CD4-positive, alpha-beta T cell treated with Interleukin-6 at 100 ng/mL for 8 hours (primary cell): ENCODE measurements at places on chromosomes 5 and 9.

GRCh38 chr5:35488791-35489190, 128.9 kb upstream of the SPEF2 start:
- no peak for DNase-seq

- no peak for DNase-seq
Observed at GRCh38 chr9:109742776-109743348, 37.1 kb upstream of the PALM2AKAP2 start.

- no peak for DNase-seq
Observed at GRCh38 chr5:71810023-71810422, 90.9 kb downstream of the CARTPT start.

DNA sequence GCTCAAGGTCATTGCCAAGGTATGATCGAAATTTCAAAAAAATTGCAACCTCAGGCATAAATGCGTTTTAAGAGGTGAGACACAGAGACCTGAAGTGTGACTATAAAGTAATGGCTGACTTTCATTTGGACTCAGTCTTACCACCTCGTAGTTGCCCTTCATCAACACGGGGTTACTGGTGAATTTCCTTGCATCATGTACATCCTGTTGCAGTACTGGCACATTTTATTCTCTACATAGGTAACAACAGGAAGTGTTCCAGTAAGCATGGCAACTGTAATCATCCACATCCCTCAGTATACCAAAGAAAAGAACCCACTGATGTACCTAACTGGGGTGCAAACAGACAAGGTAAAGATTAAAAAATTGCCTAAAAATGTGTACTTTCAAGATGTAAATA, 29.3 kb downstream of the MOCS2 start:
- DNase-seq, result no peak

DNA sequence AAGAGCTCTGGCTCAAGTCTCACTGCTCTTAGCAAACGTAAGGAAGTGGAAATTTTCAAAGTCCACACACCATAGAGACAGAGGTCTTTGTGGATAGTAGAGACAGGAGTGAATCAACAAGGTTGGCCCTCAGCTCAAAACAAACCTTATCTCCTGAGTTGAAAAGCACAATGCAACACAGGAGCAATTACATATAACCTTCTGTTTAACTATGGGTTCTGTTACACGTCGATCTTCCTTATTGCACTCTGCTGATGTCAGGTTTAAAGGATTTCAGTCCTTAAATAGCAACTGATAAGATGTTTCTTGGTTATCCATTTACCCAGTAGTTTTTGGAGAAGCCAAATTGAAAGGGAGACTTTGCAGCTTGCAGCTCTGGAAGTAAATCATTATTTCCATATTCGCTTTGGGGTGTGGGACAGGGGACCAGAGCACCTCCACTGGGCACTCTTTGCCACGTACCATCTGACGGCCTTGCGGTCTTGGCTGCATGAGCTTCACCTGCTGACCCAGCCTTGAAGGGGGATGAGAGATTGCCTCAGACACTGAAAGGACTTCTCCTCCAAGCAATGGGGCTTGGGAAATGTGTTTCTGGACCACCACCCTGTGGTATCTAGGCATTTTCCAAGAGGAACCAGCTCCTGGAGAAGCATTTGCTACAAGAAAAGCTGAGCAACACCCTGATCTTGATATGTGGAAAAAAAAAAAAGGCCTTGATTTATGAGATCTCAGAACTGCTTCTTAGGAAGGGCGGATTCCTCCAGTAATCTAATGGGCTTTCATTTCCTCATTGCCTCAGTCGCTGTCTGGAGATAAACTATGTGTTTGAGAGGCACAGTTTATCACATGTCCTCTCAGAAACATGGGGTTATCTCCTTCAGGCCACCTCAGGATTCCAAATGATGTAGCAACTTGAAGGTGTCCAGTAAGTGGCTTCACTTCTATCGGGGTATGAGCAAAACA, 56.2 kb upstream of the ZNF622 start:
- DNase-seq, result no peak

DNA sequence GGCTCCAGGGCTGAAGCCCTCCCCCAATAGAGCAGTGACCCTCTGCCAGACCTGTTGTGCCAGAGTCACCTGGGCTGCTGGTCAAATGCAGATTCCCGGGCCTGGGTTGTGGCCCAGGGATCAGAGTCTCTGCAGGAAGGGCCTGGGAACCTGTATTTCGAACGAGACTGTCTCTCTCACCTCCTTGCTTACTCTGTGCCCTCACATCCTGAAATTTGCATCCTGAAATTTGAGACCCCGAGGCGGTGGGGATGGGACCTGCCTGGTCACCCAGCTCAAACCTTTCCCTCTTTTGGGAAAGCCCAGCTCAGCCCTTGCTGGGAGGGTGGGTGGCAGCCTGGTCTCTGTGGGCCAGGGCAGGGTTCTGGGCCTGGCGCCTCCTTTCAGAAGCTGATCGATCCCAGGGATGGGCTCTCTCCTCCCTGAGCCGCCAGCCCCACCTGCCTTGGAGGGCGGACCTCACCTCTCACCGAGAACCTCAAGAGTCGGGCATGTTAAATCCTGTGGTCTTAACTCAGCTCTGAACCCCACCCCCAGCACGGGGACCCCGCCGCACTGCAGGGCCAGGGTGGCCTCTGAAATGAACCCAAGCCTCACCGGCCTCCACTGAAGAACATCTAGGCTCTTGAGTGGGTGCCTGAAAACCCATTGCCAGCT, 44.0 kb upstream of the IER5L start:
- DNase-seq, result no peak

GRCh38 chr5:134394932-134395331, 16.7 kb downstream of the CDKN2AIPNL start:
- DNase-seq, result no peak

DNA sequence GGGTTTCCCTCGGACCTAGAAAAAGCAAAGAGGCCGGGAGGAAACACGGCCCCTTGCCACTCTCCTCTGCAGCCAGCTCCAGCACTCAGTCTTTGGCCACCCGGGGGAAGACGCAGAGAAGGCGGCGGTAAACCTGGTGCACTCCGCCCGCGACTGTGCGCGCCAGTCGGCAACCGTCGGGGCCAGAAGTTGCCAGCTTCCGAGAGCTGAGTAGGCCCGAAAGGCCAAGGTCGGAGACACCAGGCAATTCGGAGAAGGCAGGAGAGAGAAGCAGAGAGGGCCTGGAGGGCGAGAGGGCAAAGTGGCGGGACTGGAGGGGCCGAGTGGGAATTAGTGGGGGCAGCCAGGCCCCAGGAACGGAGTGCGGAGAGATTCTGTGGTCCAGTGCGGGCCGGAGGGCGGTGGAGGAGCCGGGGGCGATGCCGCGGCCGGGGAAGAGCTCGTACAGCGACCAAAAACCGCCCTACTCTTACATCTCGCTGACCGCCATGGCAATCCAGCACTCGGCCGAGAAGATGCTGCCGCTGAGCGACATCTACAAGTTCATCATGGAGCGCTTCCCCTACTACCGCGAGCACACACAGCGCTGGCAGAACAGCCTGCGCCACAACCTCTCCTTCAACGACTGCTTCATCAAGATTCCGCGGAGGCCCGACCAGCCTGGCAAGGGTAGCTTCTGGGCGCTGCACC, at the start of gene FOXB2:
Gene FOXB2 (plus strand): TSS at position 420 of the 690 bp plus-strand sequence. CDS start 0 bp downstream, at position 420.
- no peak for DNase-seq

- DNase-seq, result no peak
Observed at GRCh38 chr5:24167806-24168205, 477.0 kb downstream of the CDH10 start.

DNA sequence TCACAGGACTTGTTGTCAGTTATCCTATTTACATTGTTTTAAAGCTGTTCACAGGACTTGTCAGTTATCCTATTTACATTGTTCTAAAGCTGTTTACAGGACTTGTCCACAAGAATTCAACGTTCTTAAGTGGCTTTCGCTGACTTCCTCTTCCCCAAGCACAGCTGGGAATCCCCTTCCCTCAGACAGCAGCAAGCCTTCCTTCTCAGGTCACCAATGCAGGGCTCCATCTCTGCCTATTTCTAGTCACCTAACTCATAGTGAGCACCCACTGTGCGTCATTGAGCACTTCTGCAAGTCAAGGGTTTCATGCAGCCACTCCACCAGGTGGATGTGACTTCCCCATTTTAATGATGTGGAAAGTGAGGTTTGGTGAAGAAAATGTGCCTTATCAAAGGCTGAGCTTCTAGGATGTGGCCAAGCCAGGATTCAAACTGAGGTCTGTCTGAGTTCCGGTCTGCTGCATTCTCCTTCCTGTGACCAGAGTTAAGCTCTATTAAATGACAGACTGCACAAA, 109.8 kb upstream of the ZNF462 start:
- peak; percentile 1 for DNase-seq

- no peak for DNase-seq
Observed at GRCh38 chr5:169838688-169839087, 141.6 kb downstream of the INSYN2B start.

GRCh38 chr9:3884736-3885135, 358.9 kb upstream of the RFX3 start:
- no peak for DNase-seq

DNA sequence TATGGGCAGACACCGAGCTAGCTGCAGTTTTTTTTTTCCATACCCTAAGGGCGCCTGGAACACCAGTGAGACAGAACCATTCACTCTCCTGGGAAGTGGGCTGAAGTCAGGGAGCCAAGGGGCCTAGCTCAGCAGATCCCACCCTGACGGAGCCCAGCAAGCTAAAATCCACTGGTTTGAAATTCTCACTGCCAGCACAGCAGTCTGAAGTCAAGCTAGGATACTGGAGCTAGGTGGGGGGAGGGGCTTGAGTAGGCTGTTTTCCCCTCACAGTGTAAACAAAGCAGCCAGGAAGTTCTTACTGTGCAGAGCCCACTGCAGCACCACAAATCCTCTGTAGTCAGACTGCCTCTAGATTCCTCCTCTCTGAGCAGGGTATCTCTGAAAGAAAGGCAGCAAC, 151.7 kb upstream of the HCN1 start:
- DNase-seq, result no peak

- no peak for DNase-seq
Observed at GRCh38 chr9:34594177-34594576, 4.7 kb upstream of the CNTFR start.
